ENCODE measurements at places on chromosomes 3 and 15.

DNA sequence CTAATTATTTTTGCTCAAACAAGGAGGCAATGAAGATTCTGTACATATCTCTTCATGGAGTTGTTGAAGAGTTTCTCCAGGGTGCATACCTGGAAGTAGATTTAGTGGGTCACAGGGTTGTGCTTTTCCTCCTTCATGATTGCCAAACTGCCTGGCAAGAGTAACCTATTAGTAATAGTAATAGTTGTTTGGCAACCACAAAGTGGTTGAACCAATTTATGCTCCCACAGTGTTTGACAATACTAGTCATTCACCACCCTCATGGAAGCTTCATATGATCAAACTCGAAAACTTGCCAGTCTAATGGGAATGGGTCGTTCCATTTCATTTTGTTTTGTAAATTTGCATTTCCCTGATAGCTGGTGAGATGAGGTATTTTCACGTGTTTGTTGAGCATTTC, 57.8 kb downstream of the TLE3 start:
- no peak for DNase-seq

- peak; percentile 33 for DNase-seq
These were observed 59.7 kb downstream of the RGMA start for GRCh38 chr15:93029214-93029835.

DNA sequence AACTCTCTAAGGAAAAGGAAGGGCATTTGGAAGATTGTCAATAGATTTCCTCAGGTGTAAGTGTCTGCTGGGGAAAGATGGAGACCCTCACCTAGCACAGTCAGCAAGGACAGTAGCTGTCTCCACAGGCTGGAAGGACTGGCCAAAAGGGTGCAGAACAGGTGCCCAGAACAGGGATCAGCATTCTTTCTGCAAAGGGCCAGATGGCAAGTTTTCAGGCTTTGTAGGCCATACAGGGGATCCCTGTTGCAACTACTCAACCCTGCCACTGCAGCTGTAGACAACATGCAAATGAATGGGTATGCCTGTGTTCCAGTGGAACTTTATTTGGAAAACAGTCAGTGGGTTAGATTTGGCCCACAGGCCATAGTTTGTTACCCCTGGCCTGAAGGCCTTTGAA, 8.1 kb downstream of the AGBL1 start:
- no peak for DNase-seq

- no peak for DNase-seq
These were observed 199.5 kb upstream of the WNT5A start for GRCh38 chr3:55686426-55687254.

- no peak for DNase-seq
These were observed 32.1 kb downstream of the MESD start for GRCh38 chr15:80957556-80957955.
